ENCODE measurements at places on chromosomes 6 and 20.
A peak's percentile ranks its signal among the peaks of the same experiment; 100 is the strongest.

- DNase-seq, result no peak
These were observed 152.3 kb downstream of the ZDHHC14 start for GRCh38 chr6:157533048-157533871.

- DNase-seq, result peak; percentile 12
These were observed 2.4 kb upstream of the MCM3 start for GRCh38 chr6:52286798-52287432.

- no peak for DNase-seq
These were observed 7.3 kb downstream of the DNTTIP1 start for GRCh38 chr20:45798935-45799642.

GRCh38 chr6:26502626-26503025, 2.5 kb downstream of the BTN1A1 start:
- no peak for DNase-seq

DNA sequence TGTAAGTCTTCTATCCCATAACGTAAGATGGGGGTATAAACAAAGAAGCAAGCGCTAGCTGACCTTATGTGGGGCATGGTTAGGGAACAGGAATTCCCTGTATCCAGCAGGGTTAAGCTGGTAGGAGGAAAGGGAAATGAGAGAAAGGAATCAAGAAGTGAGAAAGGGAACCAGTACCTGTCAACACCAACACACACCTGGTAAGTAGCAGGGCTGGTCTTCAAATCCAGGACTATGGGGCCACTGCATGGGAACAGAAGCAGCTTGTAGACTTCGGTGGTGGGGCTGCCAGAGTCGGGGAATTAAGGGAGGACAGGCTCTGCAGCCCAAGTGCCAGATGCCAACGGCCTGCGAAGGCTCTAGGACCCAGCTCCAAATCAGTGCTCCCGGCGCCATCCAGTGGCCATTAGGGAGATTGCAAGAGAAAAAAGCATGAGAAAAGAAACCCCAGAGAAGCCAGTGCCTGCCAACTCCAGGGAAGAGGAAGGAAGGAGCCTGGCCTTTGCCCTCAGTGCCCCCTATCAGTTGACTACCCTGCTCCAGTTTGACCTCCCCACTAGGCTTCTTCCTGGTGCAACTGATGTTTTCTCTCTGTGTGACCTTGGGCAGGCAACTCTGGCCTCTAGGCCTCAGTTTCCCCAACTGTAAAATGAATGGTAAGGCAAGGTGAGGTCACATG, 15.8 kb upstream of the RBPJL start:
- DNase-seq, result no peak

DNA sequence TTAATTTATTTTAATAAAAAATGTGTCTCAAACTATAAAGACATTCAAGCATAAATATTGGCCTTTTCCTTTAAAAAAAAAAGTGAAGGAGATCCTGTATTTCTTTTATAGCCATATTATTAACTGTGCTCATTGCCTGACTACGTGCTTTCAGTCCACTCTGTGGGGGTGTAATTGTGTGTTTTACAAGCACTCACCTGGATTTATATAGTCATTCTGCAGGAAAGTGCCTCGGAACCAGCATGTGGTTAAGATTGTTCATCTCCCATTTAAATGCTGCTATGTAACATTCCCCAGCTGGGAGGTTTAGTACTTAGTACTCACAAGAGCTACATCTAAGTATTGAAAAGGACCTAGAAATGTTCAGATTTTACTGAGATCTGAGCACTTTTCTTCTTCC, 47.9 kb upstream of the SLC22A16 start:
- DNase-seq, result no peak

- DNase-seq, result no peak
These were observed 7.5 kb upstream of the CCDC28A start for GRCh38 chr6:138765896-138766655.

GRCh38 chr20:54929191-54929590, 453.8 kb downstream of the DOK5 start:
- no peak for DNase-seq

DNA sequence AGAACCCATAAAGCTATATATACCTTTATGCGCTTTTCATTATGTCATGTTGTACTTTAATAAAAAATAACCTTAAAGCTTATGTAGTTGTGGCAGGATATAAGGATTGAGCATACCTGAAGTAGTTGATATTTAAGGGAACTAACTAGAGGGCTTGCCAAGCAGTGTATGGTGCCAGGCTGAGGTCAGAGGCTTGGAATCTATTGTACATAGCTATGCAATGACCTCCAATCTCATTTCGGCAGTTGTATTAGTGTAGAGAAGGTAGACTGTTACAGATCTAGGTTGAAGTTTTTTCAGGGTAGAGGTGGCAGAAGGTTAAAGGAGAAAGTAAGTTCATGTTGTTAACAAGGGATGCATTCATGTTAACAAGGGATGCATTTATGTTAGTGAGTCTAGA, 397.7 kb upstream of the HS3ST5 start:
- DNase-seq, result no peak

GRCh38 chr6:160300076-160300695, 41.6 kb upstream of the SLC22A2 start:
- DNase-seq, result no peak

DNA sequence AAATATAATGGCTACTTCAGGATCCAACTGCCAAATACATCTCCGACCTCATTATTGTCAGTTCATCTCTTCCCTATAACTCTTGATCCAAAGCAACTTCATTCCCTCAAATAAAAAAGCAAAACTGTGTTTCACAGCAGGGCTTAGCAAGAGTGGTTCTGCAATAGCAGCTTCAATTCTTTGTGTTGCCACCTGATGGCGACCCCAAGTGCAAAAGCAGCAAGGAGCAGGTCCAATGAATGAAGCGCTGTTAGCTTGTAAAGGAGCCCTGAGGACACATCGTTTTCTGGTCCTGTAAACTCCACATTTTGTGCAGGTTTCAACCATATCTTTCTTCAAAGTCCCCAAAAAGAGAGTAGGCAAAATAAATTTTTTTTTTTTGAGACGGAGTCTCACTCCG, 19.6 kb downstream of the RTN4IP1 start:
- no peak for DNase-seq

GRCh38 chr6:157075549-157076450, 247.5 kb downstream of the TMEM242 start:
- DNase-seq, result no peak

DNA sequence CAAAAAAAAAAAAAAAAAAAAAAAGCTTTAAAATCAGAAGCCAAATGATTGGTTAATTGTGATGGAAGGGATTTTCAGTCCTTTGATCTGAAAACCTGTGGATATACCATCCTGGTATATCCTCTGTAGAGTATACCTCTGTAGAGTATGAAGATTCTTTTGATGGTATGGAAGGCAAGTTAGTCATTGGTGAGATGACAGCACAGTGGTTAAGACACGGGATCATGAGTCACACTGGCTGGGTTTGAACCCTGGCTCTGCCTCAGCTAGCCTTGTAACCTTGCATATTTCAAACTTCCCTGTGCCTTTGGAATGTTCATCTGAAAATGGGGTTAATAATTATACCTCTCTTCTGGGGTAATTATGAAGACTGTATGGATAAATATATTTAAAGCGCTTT, 179.3 kb downstream of the CARMIL1 start:
- no peak for DNase-seq

- no peak for DNase-seq
These were observed 34.2 kb downstream of the MYLIP start for GRCh38 chr6:16163066-16163465.

GRCh38 chr20:35515949-35516645, 13.4 kb downstream of the C20orf173 start:
- DNase-seq, result peak; percentile 31

GRCh38 chr20:49497398-49497669, 14.9 kb upstream of the KCNB1 start:
- DNase-seq, result no peak

DNA sequence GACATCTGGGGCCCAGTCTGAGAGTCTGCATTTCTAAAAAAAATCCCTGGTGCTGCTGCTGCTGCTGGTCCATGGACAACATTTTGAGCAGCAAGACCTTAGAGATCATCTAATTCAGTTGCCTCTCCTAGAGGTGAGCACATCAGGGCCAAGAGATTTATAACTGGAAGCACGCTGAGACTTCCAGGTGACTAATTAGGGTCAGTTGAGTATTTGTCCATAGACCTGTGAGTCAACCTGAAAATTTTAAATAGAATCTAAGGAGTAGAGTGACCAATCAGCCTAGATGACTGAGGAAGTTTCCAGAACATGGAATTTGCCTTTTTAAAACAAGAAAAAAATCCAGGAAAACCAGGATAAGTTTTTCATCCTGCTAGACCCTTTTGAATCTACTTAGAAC, 221.4 kb downstream of the PKHD1 start:
- DNase-seq, result no peak

DNA sequence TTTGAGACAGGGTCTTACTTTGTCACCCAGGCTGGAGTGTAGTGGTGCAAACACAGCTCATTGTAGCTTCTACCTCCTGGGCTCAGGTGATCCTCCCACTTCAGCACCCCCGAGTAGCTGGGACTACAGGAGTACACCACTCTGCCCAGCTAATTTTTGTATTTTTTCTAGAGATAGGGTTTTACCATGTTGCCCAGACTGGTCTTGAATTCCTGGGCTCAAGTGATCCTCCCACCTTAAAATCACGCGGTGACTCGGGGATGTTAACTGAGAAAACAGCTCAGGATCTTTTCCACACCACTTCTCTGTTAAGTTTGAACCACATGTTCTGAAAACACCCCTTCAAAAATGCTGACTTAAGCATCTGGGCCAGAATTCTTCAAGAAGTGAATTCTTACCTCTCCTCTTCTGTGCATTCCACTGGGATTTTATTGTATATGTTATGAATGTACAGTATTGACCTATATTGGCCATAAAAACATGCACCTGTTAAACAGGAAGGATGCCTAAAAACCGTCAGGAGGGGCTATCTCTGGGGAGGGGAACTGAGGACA, 72.4 kb downstream of the SYTL3 start:
- no peak for DNase-seq

DNA sequence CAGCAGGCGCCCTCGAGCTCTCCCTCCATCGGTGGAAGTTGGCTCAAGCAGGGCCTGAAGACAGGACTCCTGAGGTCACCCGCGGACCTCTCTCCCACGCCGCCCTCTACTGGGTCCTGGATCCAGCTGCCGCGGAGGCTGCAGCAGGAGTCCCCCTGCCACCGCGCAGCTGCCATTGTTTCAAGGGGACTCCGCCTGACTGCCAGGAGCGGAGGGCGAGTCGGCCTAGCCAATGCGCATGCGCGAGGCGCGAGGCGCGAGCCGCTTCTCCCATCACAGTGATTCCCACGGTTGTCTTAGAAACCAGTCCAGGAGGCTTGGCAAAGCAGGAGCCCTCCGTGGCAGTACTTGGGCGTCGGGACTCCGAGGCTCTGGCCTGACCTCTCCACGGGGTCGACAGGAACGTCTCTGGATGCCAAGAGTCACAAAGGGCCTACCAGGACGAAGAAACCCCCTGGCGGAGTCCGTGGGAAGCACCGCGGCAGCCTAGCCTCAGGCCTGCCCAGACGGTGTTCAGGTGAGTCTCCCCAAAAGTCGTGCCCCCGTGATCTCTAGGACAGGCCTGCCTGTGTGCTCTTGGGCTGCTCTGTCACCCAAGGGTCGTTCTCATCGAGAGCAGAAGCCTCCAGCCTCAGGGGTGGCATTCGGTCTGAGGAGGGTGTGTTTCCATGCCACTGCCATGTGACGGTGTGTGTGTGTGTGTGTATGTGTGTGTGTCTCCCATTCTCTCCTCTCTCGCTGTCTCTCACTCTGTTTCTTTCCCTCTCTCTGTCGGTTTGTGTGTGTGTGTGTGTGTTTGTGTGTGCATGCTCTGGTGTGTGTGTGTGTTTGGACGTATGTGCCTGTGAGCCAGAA, 290.6 kb upstream of the ZNF337 start:
- DNase-seq, result no peak

GRCh38 chr20:11137688-11138087, 463.9 kb upstream of the JAG1 start:
- no peak for DNase-seq

GRCh38 chr6:122683989-122684651, 73.9 kb downstream of the PKIB start:
- DNase-seq, result no peak

- no peak for DNase-seq
These were observed 258.1 kb downstream of the LRFN2 start for GRCh38 chr6:40328986-40329545.
